ENCODE measurements at places on chromosomes 3 and 15. TPM values are rescaled to one million over a fixed set of nuclear protein-coding genes. Genes with fewer than 3 reads are reported as not detected.

ANO10 gene
- total RNA-seq: 25.1 TPM

GP5 gene
- total RNA-seq: 0.39 TPM

NANOGP8 gene
- total RNA-seq: 0.89 TPM

CAMKV gene
- total RNA-seq: 0.89 TPM

EFHB gene
- 0.79 TPM for total RNA-seq

GRCh38 chr3:195160257-195160898, 110.6 kb downstream of the XXYLT1 start:
- peak; percentile 56 for DNase-seq

GRCh38 chr3:25495726-25496253, 67.7 kb downstream of the RARB start:
- DNase-seq: no peak

GRCh38 chr3:160343132-160343531, 55.9 kb downstream of the IFT80 start:
- no peak for DNase-seq

DNA sequence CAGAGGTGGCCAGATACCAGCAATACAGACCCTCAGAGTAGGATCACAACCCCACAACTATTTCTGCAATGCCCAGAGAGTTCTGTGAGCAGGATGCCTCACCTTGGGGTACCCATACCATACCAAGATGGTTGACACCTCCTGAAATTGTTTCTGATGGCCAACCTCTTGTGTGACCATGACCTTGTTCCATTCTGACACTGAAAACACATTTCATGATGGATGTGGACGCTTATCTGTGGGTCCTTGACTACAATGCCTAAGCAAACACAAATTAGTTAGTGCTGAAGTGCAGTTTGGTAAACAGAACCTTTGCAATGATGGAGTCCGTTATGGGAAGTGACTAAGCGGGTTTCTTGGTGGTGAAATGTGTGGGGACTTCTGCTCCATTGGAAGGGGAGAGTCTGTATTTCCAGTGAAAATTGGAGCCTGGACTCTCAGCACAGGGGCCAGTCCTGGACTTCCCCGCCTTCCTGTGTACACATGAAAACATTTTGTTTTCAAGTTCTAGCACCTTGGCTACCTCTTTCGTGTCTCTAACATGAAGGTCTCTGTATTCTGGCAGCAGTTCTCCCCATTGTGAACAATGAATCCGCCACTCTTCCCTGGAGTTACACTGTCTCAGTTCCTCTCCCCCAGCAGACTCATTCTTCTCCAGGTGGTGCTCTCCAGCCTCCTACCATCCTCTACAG, 106.2 kb downstream of the XXYLT1 start:
- no peak for DNase-seq

- no peak for DNase-seq
Measured at GRCh38 chr3:115877615-115877899, 254.2 kb downstream of the GAP43 start.

DNA sequence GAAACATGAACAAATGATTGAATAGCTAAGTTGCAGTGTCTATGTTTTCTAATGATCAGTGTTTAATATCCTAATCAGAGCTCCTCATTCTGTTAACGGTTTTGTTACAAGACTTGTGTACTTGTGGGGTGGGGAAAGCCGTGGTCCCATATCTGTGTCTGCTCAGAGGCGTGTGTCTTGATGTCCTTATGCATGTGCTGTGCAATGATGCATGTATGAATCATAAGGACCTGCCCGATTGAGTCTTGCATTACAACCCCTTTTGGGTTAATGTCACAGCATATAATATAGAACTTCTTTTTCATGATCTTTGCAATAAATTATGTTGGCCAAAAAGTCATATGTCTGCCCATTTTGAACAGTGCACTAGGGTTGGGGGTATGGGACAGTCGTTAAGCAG, 233.4 kb downstream of the ITPR1 start:
- DNase-seq: no peak

DNA sequence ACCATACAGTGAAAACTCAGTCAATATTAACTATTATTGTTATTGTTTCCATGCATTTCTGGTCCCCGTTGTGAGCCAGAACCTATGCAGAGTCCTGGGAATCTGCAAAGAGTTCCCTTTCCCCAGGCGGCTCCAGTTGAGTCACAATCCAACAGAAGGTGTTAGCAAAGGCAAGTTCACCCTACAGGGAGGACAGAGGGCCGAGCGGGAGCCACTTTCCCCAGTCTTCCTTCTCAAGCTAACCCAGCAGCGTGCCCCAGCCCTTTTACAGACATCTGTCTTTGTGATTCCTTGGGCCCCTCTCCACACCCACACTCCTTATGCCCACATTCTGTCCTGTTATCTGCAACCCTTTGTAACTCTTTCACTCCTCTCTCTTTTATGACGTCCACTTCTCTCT, 13.1 kb upstream of the LTF start:
- DNase-seq: no peak

DNA sequence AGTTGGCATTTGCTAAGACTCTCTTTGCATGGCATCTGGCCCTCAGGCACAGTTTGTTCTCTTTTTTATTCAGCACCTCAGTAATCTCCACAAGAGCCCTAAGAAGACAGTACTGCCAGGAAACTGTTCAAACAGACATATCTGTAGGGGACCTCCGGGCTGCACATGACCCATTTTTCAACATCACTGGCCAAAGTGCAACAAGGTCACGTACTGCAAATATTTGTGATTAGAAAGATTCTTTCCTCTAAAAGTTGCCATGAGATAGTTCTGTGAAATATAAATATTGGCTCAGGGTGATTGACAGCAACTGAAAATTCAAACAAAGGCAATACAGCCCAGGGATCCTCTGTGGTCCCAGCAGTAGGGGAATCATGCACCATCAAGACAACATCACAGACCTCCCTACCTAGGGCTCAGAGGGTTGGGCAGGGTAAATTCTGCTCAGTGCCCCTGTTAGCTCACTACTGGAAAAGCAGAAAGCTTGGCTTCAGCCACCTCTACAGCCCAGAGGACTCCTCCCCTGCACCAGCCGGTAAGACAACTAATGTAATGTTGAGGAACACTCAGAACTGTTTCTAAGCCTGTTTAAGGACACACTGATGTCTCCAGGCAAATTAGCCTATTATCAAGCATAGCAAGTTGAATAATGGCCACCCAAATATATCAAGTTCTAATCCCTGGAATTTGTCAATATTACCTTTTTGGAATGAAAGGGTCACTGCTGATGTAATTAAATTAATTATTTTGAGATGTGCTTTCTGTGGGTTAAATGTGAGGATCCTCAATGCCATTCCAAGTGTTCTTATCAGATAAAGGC, 117.4 kb upstream of the LPP start:
- no peak for DNase-seq

DNA sequence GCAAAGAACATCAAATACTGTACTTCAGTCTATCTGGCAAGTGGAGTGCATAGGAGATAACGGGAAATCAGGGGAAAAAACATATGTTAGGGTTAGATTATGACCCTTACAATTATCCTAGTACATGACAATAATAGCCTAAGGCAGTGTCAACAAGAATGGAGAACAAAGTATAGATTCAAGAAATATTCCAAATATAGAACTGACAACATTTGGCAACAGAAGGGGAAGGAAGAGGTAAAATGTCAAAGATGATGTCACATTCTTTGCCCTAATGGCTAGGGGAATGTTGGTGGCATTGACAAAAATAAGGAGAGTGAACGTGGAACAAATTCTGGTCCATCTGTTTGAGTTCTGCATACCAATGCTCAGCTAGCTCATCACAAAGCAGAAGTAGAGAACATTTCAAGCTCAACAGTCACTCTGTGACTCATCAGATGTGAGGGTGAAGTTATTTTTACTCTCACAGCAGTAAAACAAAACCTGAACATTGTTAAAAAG, 15.5 kb upstream of the ATP8B4 start:
- peak; percentile 22 for DNase-seq

DNA sequence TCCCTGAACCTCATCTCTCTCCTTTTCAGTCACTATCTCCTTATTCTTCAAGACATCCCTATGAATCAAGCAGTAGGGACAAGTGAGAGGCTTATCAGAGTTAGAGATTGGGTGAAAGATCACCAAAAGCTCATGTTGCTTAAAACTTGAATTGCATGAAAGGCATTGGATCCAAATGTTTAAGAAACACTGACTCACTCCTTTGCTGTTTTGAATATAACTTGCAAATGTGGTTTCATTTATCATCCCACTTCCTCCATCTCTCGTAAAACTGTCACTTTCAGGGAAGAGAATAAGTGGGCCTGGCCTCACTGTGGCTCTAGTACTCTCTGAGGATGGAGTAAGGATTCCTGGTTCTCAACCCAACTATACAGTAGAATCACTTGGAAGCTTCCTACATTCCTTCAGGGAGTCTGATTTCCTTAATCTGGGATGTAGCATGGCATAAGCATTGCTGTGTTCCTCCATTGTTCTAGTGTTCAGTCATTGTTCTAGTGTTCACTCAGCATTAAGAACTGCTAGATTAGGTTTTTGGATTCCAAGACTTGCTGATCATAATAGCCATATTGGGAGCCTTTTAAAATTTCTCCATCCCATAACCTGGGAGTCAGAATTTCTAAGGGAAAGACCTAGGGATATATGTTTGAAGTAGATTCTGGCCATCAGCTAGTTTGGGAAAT, 171.8 kb downstream of the TMEM108 start:
- peak; percentile 93 for DNase-seq

DNA sequence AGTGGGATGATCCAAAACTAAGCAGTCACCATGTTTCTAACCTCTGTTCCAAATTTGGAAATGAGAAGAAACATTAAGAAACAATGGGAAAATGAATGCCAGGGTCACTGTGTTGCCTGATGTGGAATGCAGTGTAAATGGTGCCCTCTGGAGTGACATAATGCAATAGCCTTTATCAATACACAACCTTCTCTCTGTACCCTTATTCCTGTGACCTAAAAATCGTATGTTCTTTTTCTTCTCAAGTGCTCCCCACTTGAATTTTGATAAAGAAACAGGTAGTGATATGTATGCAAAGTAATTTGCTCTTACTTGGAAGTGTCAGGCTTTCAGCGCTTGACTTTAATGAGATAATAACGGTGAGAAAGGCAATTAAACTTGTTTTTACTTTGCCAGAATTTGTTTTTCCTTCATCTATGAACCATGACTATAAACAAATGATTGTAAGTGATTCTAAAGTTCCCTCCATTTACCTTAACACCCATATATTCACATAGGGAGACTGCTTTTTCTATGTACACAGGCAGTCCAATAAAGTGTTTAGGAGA, 145.8 kb upstream of the THRB start:
- DNase-seq: peak; percentile 57

DNA sequence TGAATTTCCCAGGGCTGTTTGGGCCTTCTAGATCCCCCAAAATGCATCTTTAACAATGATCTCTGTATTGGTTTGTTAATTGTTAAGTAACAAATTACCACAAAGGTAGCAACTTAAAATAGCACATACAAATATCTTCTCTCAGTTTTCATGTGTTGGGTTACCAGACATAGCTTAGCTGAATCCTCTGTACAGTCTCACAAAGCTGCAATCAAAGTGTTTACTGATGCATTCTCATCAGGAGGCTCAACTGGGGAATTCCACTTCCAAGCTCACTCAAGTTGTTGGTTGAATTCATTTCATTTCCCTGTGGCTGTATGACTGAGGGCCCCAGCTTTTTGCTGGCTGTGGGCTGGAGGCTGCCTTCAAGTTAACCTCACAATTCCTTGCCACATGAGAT, 297.6 kb downstream of the RPLP1 start:
- no peak for DNase-seq

GRCh38 chr15:99181545-99181971, 67.8 kb downstream of the TTC23 start:
- DNase-seq: no peak

DNA sequence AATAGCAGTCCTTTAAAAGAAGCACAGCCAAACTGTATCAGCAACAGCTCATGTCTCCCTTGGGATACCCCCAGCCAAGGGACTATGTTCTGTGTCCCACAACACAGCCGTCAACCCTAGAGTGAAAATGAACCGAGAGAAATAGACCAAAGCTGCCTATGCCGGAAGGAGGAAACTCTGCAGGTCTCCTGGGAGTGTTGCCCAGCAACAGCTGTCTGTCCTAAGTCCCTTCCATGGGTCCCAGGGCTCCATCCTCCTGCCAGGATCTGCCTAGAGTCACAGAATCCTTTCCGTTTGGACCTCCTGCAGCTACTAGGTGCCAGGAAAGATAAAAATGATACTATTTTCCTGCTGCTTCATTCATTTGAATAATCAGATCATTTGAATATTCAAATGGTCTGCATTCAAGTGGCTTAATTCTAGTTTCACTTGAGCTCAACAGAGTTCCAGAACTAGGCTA, 53.1 kb downstream of the TRANK1 start:
- peak; percentile 26 for DNase-seq

DNA sequence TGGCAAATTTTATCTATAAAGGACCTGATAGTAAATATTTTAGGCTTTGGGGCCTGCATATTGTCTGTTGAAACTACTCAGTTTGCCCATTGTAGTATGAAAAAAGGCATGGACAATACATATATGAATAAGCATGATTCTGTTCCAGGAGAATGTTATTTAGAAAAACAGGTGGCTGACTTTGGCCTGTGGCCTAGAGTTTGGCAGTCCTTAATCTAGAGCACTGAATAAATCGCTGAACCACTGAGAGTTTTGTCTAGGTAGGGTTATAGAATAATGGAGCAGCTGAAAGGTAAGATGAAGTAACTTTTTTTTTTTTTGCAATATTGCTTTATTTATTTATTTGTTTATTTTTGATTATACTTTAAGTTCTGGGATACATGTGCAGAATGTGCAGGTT, 75.0 kb downstream of the LRRC49 start:
- no peak for DNase-seq

DNA sequence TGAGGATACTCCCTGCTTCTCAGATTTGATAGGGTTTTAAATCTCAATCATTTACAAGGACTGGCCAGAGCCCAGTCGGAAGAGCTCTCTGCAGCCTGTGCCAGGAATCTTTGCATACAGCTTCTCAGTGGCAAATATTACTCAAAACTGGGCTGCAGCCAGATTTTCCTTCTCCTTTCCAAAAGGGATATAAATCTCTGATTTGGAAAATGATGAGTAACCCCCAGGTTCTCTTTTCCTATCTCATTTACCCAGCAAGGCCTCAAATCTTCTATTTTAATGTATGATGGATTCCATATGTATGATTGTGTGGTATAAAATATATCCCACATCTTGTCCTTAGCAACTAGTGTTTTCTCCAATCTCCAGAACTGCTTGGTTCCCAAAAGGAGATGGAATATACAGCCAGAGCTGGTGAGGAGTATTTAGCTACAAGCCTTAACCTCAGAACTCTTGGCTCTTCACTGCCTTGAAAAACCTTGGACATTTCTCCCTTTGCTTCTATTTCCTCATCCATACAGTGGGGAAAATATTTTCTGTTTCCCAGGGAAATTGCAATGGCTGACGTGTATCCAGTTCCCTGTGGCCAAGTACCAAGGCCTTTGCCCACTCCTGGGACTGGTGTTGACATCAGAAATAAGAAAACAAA, 114.4 kb downstream of the ATG7 start:
- DNase-seq: peak; percentile 92

GRCh38 chr3:194711913-194712312, 26.2 kb downstream of the FAM43A start:
- peak; percentile 53 for DNase-seq

- no peak for DNase-seq
Measured at GRCh38 chr3:170132335-170132734, 49.2 kb downstream of the PHC3 start.
